ENCODE measurements at places on chromosomes 7 and 10.

DNA sequence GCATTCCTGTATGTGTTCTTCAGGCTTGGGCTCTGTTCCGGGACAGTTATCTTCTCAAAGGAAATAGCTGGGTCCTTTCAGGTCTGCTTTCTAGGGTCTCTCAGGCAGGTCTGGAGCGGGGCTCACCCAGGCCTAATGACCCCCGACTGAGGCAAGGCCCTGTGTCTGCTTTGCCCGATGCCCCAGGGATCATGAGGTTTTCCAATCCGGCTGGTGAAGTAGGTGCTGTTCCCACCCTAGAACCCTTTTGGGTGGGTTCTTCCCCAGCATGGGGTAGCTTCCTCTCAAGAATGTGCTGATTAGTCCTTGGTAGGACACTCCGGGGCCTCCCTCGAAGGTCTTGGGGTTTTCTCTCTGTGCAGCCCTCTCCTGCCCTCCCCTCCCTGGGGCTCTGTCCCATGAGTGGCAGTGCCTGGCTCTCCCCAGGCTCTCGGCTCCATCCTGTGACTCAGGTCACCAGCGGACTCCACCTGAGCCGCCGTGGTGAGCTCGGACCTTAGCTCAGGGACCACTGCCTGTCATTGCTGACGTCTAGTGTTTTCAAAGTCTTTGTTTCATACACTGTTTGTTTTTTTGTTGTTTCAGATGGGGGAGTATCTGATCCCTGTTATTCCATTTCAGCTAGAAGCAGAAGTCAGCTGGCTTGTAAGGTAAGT is 71.0 kb upstream of the NKX6-2 start:
- DNase-seq: no peak

DNA sequence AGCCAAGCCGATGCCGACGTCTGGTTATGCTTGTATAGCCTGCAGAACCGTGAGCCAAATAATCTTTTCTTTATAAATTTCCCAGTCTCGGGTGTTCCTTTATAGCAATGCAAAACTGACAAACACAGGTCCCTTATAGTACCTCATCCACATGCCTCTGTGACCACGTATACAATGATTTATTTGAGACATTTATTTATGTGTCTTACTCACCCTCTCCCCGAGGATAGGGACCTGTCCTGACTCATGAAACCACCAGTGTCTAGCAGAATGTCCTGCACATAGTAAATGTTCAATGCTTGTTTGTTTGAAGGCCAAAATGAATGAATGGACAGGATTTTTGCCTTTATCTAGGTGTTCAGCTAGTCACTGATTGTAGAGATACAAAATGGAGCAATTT is 147.9 kb upstream of the FZD8 start:
- no peak for DNase-seq

DNA sequence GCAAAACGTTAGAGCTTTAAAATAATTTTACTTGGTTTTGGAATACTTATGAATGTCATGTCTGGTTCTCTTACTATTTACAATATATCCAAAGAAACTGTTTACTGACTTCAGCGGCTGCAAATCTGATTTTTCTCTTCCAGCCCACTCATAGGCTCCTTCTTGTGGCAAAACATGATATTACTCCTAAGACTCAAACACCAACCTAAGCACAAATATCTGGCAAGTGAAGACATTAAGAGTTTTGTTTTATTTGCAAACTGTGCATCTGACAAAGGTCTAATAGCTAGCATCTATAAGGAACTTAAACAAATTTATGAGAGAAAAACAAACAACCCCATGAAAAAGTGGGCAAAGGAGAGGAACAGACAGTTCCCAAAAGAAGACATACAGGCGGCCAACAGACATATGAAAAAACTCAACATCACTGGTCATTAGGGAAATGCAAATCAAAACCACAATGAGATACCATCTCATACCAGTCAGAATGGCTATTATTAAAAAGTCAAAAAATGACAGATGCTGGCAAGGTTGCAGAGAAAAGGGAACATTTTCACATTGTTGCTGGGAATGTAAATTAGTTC is 20.3 kb upstream of the GJC3 start:
- DNase-seq: no peak

GRCh38 chr7:143055754-143056153 is 3.6 kb downstream of the OR6V1 start:
- no peak for DNase-seq

- DNase-seq: no peak
Observed at GRCh38 chr10:119189811-119190282, 11.2 kb upstream of the PRDX3 start.

DNA sequence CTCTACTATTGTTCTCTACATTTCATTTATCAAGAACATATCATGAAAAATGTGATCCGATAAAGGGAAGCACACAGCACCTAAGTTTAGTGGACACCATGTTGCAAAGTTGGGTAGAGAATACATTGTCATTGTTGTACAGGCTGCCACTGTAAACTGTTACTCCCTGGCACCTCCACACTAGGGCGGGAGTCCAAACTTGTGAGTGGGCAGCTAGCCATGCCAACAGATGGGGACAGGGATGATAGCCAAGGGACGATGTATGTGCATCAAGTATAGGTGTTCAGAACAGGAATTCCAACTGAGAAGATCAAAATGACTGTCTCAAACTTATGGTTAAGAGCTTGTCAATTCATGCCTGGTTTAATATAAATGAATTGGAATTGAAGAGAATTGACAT is 31.1 kb upstream of the COMMD3 start:
- no peak for DNase-seq

DNA sequence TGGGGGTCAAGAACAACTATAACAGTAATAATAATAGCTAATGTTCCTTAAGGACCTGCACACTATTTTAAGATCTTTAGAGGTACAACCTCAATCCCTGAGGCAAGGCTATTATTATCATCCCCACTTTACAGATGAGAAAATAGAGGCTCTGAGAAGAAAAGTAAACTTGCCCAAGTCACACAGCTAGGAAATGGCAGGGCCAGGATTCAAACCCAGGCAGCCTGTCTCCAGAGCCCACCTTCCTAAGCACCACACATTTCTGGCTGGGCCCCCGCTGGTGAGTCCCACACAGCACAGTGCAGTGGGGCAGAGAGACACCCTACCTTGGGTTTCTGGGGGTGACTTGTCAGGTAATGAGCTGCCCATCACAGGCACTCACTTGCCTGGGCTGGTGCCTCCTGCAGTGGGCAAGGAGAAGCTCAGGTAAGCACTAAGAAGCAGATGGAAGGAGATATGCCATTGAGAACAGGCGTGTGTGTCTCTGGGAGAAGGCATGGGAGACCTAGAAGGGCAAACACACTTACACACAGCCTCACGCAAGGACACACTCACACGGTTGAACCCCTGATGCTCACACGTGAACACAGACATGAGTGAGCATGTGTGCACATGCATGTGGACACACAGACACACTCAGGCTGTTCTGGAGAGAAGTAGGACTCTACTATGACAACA is 104.4 kb upstream of the ZMIZ1 start:
- DNase-seq: no peak

DNA sequence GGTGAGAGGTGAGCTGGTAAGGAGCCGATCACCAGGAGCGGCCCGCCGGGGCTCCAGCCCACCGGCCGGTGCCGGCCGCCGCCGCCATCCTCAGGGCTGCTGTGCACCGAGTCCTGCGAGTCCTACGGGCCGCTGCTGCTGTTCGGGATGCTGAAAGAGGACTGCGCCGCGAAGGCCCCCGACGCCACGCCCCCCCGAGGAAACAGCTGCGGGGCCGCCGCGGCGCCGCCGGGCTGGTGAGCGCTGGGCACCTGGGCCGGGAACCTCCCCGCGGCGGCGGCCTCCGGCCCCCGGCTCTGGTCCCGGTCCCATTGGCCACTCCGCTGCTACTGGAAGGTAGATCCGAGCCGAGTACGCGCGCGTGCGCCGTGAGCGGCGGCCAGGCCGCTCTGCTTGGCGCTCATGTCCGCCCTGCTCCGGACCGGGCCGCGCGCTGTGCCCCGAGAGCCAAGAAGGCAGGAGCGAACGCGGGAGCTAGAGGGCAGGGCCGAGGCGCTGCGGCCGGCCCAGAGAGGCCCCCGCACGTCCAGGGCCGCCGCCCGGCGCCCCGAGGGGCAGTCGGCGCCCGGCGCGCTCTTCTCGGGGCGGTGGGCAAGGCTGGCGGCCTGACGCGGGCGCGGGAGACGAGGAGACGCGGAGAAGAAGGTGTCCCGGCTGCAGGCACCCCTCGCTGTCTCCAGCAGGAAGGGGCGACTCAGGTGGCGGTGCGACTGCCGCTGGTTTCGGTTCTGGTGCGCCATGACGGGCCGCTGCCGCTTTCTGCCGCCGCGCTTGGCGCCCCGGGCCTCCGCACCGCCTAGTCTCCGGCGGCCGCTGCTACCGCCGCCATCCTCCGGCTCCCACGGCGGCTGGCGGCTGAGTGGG is 121.3 kb upstream of the WIPF3 start:
- peak; percentile 5 for DNase-seq

- DNase-seq: no peak
Observed at GRCh38 chr7:64951250-64951848, 39.5 kb downstream of the ZNF117 start.

GRCh38 chr10:124728071-124728829 is 15.9 kb downstream of the FAM53B start:
- no peak for DNase-seq

- DNase-seq: no peak
Observed at GRCh38 chr10:96622013-96622787, 35.4 kb upstream of the TM9SF3 start.

DNA sequence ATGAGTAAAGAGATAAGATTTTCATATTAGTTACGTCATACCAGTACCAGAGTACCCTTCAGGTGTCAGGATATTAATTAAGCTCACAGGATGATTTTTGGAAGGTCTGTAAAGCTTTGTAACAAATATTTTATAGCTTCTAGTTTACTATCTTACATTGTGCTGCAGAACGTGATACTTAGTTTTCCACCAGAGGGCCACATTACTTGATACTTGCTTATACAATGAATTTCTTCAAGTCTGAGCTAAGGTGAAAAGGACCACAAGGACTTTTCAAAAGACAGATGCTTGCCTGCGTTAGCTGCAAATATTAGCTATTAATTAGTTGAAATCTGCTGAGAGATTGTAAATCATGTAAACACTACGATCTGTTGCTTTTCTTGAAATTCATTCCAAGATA is 12.2 kb downstream of the FOXP2 start:
- no peak for DNase-seq

DNA sequence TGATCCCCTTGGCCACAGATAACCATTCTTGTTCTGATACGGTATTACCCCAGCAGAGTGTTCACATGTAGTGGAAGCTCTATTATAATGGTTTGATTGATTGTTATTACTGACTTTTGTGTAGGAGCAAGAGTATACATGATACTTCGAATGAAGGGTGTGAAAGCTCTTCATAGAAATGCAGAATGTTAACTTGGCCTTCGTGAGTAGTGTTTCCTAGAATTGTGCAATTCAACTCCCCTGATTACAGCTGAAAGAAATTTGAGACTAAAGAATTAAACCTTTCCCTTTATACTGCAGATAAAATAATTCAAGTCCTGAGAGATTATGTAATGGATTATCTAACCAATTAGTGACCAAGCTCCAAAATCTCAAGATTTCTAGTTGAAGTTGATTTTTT is 38.2 kb downstream of the MKLN1 start:
- no peak for DNase-seq

DNA sequence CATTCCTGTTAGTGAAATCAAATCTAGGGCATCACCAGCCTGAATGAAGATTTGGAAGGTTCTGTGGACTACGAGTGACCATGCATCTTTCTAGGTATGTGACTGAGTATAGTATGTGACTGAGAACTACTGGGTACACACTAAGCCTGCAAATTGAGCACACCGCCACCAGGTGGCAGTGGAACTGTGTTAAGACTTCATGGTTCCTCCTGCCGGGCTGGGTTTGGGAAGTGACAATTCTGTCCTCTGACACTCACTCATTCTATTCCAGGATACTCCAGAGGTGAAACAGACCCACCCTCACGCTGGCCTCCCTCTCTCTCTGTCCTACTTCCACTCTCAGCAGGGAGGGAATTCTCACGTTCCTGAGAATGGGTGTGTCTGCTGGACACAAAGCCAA is 84.0 kb upstream of the TMEM248 start:
- no peak for DNase-seq

GRCh38 chr7:2613098-2613930 is 18.5 kb upstream of the TTYH3 start:
- DNase-seq: no peak

GRCh38 chr10:43737003-43737402 is 88.3 kb upstream of the ZNF32 start:
- no peak for DNase-seq

DNA sequence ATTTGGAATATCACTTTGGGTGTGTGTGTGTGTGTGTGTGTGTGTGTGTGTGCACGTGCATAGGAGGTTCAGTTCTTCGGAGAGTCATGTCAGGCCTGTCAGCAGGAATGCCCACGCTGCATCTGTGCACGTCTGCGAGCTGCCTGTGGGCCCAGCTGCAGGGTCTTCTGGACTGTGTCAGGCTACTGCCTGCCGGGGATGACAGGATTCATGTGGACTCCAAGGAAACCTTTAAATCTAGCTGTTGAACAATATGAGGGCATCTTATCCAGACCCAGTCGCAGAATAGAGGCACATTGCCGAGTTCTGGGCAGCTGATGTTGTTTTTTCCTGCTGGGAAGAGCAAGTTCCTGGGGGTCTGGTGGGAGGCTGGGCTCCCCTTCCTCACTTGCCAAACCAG is 19.0 kb downstream of the AQP1 start:
- DNase-seq: no peak

DNA sequence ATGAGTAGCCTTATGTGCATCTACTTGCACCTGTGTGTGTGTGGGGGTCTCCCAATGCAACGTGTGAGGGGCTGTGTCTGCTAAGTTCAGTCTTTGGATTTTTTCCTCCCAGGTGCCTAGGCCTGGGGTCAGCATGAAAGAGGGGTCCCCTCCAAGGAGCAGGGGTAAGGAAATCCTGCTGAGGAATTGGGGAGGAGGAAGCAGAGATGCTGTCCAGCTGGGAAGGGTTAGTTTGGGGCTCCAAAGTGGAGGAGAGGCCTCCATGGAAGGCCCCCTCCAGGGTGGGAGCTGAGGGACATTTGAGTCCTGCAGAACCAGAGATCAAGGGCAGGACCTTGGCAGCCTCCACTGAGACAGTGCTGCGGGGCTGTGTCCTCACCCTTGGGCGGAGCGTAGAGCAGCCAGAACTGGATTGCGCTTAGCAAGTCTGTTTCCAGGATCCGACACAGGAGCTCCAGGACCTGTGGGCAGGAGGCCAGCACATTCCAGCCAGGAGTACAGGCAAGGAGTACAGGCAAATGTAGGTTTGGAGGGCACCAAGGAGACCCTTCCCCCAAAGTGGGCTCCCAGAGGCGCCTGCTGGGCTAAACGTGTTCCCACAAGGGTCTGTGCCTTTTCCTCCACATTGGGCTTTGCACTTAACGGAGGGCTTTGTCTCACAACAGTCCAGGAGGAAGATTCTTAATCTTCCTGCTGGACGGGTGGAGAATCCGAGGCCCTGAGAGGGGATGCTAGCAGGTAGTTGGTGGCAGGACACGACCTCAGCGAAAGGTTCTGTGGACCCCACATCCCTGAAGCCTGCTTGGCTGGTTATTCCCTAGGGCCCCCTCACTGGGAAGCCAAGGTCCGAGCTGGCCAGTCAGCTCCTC is 10.1 kb downstream of the TBATA start:
- DNase-seq: no peak
